ENCODE measurements at places on chromosomes 1 and 21. TPM values are rescaled to one million over a fixed set of nuclear protein-coding genes. Genes with fewer than 3 reads are reported as not detected.

The PGLYRP3 gene
- not detected for polyA plus RNA-seq

The TSSK3 gene
- polyA plus RNA-seq = 0.44 TPM

The RNU1-2 gene
- not detected for polyA plus RNA-seq

The FLG2 gene
- polyA plus RNA-seq = not detected

GRCh38 chr1:234975122-234975940 lies 153.3 kb downstream of the TOMM20 start:
- DNase-seq = no peak

GRCh38 chr1:86773341-86774288 lies 69.2 kb downstream of the SH3GLB1 start:
- no peak for DNase-seq

The RIPK4 gene
- polyA plus RNA-seq = not detected

The PRCC gene
- polyA plus RNA-seq = 45.9 TPM

- DNase-seq = no peak
Measured at GRCh38 chr1:151705753-151706463, 10.7 kb downstream of the CELF3 start.

- no peak for DNase-seq
Measured at GRCh38 chr1:84277343-84278059, 24.0 kb upstream of the SAMD13 start.

The GPR37L1 gene
- polyA plus RNA-seq = 0.08 TPM

The ICOSLG gene
- 2.3 TPM for polyA plus RNA-seq

DNA sequence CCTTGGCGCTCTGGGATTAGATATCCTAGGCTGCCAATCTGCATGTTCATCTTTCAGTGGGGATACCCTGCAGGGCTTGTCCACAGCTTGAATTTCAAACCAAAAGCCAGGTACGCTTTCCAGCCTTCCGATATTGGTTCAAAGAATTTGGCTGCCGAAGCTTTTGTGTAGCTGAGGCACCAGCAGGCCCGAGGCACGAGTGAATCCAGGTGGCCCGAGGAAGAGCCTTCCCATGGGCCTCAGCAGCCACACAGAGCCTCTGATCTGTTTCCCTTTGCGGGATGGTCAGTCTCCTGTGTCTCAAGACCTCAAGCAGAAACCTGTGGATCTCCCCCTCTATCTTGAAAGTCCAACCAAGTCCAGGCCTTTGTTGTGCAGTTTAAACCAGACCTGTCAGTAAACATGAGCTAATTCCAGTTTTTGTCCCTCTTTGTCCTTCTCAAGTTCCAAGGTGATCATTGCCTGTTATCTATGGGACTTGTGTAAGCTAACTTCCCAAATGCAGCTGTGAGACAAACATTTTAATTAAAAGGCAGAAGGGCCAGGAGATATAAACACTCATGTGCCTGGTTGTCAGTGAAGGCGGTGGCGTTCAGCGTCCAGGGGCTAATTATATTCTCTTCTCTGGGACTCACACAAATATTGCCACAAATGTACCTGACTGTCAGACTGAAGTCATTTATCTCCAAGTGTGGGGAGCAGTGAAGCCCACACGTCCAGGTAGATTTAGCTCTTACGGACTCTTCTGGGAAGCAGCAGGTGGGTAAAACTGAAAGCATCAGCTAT lies 30.6 kb downstream of the VANGL1 start:
- no peak for DNase-seq

GRCh38 chr1:84504580-84505492 lies 1.4 kb upstream of the SPATA1 start:
- DNase-seq = no peak

The NPHS2 gene
- not detected for polyA plus RNA-seq

The VSIG8 gene
- polyA plus RNA-seq = not detected

DNA sequence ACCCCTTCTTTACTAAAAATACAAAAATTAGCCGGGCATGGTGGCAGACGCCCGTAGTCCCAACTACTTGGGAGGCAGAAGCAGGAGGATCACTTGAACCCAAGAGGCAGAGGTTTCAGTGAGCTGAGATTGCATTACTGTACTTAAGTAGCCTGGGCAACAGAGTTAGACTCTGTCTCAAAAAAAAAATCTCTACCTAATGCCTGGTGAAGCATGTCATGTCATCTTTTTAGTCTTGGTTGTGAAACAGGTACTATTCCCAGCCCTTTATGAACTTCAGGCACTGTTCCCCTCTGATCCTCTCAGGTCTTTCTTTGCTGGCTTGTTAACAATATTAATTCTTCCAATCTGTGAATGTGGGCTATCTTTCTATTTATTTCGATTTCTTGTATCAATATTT lies 22.1 kb downstream of the PRRC2C start:
- no peak for DNase-seq

The CNR2 gene
- 5.3 TPM for polyA plus RNA-seq

- DNase-seq = no peak
Measured at GRCh38 chr1:24920533-24920925, 9.5 kb downstream of the RUNX3 start.

The CNKSR1 gene
- not detected for polyA plus RNA-seq

- DNase-seq = no peak
Measured at GRCh38 chr1:223547316-223548114, 118.0 kb downstream of the CAPN8 start.

The INSRR gene
- not detected for polyA plus RNA-seq

The B3GALT5 gene
- not detected for polyA plus RNA-seq

- no peak for DNase-seq
Measured at GRCh38 chr21:24628046-24628445, 979.2 kb downstream of the MRPL39 start.

The NEXN gene
- polyA plus RNA-seq = 0.84 TPM

- no peak for DNase-seq
Measured at GRCh38 chr1:99852648-99853047, 2.5 kb downstream of the AGL start.

DNA sequence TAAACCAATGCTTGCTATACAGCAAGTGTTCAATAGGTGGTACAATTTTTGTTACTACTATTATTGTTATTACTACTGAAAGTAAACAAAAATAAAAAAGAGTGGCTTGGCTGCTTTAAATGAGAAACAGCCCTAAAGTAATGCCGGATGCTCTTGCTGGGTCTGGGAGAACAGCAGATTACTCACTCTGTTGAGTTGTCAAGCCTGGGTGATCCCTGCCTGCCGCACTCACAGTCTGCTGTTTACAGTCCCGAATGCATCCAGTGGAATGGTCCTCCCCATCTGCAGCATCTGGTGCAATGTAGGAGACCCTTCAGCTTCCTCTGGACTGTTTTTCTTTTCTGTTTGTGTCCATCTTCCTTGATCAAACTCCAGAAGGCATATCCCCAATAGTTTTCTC lies 102.7 kb upstream of the IVNS1ABP start:
- DNase-seq = no peak
